ENCODE measurements at places on chromosomes 11 and 22. TPM values are rescaled to one million over a fixed set of nuclear protein-coding genes. Genes with fewer than 3 reads are reported as not detected.

F2 gene
- not detected for total RNA-seq

DNA sequence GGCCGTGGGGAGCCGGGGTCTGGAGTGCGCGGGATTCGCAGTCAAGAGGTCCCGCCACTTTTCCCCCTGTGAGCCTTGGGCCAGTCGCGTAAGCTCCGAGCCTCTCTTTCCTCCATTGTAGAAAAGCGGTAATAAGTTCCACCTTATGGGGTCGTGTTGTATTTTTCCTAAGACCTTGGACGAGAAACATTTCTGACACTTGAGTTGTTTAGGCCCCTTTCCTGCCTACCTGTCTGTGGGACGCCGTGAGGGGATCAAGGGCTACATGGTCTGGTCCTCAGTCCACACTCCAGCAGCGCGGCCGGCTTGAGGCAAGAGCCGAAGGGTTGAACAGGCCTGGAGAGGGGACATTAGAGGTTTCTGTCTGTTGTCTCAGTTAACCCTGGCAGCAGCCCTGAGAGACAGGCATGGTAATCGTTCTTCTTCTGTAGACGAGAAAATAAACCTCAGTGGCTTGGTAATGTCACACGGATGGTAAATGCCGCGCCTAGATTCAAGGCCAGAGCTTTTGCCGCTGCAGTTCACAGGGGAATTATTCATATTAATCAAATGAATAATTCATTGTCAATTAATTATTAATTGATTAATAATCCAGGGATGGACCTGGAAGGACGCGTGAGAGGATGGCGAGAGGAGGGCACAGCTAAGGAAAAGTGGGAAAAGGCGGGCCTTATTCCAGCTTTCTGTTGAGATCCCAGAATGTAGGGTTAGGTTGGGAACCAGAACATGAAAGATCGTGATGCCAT lies 545 bp downstream of the FEN1 start:
- ATAC-seq, result peak; percentile 23

GRCh38 chr11:561148-562003 lies 606 bp downstream of the RASSF7 start:
- ATAC-seq, result peak; percentile 43

DNA sequence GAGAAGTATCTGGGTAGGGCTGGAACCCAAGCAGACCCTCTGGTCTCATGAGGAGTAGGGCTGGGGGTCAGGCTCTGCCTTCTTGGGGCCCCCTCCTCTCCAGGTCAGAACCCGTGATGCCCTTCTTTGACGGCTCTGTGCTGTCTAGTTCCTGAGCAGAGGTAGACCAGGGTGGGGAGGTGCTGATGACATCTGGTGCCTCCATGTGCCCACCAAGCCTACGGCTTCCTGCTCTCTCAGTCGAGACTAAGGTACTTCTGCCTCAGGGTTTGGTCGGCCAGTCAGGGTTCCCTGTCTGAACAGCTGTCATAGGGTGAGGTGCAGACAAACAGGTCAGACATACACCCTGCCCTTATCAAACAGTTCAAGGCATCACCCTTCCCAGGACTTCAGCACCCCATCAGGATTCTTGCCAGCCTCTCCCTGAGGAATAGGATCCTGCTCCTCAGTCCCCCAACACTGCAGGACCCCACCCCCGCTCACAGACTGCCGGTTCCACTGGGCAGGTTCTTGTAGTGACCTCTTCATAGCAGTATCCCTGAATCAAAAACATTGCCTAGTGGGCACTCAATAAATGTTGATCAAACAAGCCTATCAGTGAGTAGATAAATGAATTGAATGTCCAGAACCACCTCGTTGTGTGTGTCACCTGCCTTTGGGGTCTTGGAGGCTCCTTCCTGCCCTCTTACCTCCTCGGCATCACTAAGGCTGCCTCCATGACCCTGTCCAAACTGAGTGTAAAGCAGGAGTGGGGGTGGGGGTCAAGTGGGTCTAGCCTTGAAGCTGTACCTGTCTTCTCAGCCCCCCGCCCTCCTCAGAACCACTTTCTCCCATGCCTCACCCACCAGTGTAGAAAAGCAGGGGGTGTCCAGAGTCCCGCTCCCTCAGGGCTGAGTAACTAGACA lies 158.2 kb downstream of the BUD13 start:
- no peak for ATAC-seq

GRCh38 chr22:45239681-45240051 lies 1.0 kb downstream of the KIAA0930 start:
- ATAC-seq, result no peak

- no peak for ATAC-seq
Measured at GRCh38 chr22:29011240-29012100, 50.2 kb downstream of the C22orf31 start.

- ATAC-seq, result no peak
Measured at GRCh38 chr11:109184376-109184775, 237.6 kb upstream of the C11orf87 start.

DNA sequence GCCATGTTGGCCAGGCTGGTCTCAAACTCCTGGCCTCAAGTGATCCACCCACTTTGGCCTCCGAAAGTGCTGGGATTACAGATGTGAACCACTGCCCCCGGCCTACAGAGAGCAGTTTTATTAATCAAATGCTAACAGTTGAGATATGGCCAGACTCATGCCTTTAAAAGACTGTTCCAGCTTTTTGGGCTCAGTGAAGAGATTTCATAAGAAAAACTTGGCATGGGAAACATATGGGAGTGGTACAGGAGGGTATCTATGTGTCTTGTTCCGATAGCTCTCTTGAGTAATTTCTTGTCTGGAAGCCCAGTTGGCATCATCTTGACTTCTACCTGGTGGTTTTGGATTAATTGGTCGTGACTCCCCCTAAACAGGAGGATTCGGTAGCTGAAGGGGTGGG lies 8.2 kb upstream of the SLC37A4 start:
- no peak for ATAC-seq

- ATAC-seq, result no peak
Measured at GRCh38 chr11:122197066-122197987, 81.3 kb upstream of the BLID start.

DNA sequence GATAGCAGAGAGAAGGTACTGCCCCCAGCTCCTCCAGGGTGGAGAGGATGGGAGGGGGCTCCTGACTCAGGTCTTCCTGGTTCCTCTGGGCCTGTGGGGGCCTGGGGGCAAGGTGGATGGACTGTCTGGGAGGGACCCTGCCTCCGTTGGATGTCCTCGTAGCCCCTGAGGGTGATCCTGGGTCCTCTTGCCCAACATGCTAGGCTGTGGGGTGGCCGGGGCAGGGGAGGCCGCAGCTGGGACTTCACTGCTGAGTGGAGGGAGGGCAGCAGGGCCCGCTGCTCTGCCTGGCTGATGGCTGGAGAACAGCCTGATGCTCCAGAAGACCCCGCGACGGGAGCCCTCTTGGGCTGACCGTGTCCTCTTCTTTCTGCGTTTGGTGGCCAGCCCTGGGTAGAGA lies 13.4 kb downstream of the FRMD8 start:
- ATAC-seq, result no peak

DNA sequence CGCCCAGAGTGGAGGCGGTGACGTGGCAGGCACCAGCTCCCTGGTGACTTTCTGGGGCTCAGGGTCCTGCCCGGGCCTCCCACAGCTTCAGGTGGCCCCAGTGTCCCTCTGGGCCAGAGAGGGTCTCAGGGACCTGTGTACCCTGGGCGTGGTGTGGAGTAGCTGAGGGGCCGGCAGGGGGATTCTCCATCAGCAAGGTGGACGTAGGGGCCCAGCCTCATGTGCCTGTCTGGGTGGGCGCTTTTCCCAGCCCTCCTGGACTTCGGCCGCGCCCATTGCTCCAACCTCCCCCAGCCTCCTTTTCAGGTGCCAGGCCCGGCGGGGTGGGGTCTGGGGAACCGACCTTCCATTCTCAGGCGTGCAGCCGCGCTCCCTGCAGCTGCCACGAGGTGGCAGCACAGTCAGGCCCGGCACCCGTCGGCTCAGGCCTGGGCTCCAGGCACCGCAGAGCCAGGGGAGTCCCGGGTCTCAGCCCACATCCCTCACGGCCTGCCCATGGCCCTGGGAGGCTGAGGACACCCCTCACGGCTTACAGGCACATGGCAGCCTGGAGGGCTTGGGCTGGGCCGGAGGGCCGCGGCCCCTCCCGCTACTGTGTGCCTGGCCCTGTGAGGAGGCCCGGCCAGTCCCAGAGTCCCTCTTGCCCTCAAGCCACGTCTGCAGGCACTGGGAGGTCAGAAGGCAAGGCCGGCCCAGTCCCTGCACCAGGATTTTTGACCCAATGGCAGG lies 19.9 kb upstream of the MUC5B start:
- peak; percentile 83 for ATAC-seq

SNX19 gene
- 16.4 TPM for total RNA-seq

DNA sequence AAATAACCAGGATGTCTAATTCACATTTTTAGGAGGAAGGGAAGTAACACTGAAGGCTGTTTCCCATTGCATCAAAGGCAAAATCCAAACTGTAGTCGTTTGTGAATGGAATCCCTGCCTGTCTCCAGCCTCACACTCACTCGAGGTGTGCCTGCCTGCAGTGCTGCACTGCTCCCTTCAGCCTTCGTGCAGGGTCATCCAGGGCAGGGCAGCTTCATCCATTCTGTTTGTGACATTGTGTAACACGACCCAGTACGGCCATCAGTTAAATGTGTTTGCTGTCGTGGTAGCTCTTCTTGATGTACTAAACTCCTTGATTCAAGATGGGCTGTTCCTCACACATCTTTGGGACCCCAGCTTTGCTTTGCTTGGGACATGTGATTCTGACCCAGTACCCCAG lies 34.3 kb downstream of the LDLRAD3 start:
- ATAC-seq, result no peak

DNA sequence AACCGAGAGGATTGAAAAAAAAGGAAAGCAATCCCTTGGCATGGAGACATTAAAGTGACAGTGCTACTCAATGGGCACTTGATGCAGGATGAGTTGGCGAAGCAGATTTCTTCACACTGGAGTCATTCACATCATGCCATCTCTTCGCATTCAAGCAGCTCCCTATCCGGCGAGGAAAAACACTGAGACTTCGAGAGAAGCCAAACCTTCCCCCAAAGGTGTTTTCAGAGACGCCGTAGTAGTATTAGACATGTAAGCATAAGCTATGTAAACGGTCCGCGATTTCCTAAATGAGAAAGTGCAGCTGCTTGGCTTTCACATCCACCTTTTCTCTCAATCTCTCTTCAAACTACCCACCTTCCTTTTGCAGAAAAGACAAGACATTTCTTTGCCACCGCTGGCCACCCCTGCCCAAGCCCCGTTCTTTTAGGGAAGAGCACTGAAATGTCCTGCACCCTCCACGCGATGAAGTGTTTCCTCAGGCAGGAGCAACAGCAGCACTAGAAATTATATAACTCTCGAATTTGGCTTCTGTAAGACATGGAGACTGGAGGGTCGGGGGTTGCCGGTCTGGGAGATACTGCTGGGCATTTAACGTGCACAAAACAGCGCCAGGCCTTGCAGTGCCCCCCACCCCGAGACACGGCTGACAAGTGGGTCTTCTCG lies at the start of gene DLG2:
TSS of gene DLG2 (minus strand) at position 13 of the 666 bp plus-strand sequence.
- no peak for ATAC-seq

DNA sequence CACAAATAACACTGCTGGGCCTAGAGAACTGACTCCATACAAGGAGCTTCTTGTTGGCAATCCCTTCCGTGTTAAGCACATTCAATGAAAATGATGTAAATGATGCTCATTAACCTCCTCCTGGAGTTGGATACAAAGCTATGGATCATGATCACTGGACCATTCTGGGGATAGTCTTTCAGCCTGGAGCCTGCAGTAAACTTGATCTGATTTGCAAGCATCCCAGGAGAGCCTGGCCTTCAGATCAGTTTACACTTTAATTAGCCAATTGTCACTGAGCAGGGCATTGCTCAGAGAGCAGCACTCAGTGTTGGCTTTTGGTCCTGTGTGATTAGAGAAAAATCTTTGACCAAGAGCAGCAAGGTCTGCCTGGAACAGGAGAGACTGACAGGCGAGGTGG lies 45.6 kb downstream of the ARFGAP3 start:
- ATAC-seq, result no peak

- no peak for ATAC-seq
Measured at GRCh38 chr11:70775386-70776075, 377.2 kb downstream of the CTTN start.

DNA sequence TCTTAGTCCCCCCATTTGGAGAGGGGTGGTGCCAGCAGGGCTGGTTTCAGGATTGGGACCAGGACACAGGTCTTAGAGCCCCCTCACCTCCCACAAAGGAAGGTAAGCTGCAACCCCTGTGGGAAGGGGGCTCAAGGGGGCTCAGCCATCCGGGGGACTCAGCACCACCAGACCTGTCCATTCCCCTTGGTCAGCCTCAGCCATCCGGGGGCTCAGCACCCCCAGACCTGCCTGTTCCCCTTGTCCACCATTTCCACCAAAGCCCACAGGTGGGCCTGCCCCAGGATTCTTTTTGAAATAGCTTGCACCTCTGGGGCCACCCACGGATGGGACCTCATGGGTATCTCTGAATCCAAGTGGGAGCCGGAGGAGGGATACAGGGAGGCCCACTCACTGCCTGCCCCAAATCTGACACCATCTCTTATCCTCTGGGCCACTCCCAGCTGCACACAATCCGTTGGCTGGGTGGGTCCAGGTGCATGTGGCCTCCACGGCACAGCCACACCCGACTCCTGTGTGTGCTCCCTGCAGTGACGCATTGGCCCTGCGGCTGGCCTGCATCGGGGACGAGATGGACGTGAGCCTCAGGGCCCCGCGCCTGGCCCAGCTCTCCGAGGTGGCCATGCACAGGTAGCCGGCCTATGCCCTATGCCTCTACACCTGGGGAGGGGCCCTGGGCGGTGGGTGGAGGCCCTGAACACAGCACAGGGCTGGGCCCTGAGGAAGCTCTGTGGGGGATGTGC lies 15.9 kb downstream of the MCAT start:
- no peak for ATAC-seq

ISX gene
- not detected for total RNA-seq

DNA sequence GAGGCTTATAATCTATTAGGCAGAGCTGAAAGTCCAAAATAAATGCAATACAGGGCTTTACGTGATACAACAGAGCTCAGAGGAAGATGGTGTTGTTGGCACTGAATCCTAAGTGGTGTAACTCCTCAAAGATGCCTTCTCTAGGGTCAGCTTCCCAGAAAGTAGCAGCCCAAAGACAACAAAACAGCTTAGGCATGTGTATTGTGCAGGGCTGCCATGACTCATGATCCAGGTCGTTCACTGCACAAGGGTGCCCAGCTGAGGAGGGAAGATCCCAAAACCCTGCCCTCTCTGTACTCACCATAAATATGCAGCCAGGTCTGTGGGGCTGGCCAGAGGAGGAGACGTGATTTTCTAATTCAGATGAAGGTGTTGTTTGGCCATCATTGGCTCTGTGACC lies 59.4 kb upstream of the NNMT start:
- no peak for ATAC-seq
